ENCODE measurements at places on chromosomes 2 and 18. TPM values are rescaled to one million over a fixed set of nuclear protein-coding genes. Genes with fewer than 3 reads are reported as not detected.

The KIF5C gene
- 16.0 TPM for polyA plus RNA-seq

The CD28 gene
- polyA plus RNA-seq: 1.5 TPM

The CNRIP1 gene
- polyA plus RNA-seq: 18.6 TPM

The NEU4 gene
- polyA plus RNA-seq: 0.67 TPM

The SERPINB12 gene
- not detected for polyA plus RNA-seq

The GYPC gene
- 26.7 TPM for polyA plus RNA-seq

The NPPC gene
- polyA plus RNA-seq: 0.87 TPM

The MAPK4 gene
- 1.5 TPM for polyA plus RNA-seq

The RPRM gene
- polyA plus RNA-seq: 3.2 TPM

The DNAJC5G gene
- polyA plus RNA-seq: 0.19 TPM

The AAK1 gene
- polyA plus RNA-seq: 18.6 TPM

The CPO gene
- polyA plus RNA-seq: 0.31 TPM

The ANKRD30B gene
- 0.10 TPM for polyA plus RNA-seq

The LGALSL gene
- 20.8 TPM for polyA plus RNA-seq

The GALNT5 gene
- 14.3 TPM for polyA plus RNA-seq

The LHCGR gene
- polyA plus RNA-seq: 0.03 TPM

The GALR1 gene
- 0.51 TPM for polyA plus RNA-seq

The ALKAL2 gene
- polyA plus RNA-seq: 4.4 TPM

The SERPINB11 gene
- not detected for polyA plus RNA-seq

The ZSCAN30 gene
- polyA plus RNA-seq: 44.8 TPM
